ENCODE measurements at places on chromosomes 3 and 15.
A peak's percentile ranks its signal among the peaks of the same experiment; 100 is the strongest.

GRCh38 chr3:179796421-179796820, 143.6 kb downstream of the USP13 start:
- no peak for DNase-seq

DNA sequence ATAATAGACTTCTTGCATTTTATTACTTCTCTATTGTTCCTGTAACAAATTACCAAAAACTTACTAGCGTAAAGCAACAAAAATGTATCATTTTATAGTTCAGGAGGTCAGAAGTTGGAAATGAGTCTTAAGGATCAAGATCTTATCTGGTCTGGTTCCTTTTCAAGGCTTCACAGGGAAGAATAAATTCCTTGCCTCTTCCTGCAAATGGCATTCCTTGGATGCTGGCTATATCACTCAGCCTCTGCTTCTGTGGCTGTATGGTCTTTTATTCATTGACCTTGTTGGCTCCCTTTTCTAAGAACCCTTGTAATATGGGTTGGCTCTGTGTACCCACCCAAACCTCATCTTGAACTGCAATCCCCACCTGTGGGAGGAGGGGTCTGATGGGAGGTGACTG, 478.4 kb upstream of the THBS1 start:
- no peak for DNase-seq

- DNase-seq: no peak
Observed at GRCh38 chr3:172203522-172204258, 164.3 kb downstream of the FNDC3B start.

GRCh38 chr15:48963524-48964113, at the start of gene SHC4:
Gene SHC4 (minus strand): TSS chr15:48963919. CDS start chr15:48963015, 904 bp downstream.
- DNase-seq: no peak

DNA sequence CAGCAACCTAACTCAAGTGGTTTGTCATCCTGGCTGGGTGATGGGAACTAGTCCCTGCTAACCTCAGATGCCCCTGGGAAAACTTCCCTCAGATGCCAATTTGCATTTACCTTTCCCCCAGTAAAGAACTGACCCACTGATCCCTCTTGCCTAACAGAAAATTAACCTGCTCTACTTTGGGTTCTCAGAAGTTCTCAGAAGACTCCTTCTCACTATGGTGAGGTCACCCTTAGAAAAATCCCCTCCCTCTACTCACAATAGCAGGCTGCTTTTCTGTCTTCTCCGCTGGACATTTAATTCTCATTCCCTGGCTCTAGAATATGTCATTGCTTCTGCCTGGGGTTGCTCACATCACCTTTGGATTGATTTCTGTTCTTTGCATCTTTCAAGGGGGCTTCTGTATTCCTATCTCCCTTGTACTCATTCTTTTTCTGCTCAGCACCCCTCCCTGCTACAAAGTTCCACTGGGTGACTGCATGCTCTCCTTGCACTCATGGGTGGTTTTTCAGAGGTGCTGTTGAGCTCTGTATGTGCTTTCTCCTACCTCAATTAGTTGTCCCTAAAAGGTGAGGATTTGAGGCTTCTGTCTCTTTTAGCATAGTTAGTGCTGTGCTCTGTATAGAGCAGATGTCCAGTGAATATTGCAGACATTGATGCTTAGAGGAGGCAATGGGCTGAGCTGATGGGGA, 869 bp downstream of the PLA1A start:
- peak; percentile 87 for DNase-seq

DNA sequence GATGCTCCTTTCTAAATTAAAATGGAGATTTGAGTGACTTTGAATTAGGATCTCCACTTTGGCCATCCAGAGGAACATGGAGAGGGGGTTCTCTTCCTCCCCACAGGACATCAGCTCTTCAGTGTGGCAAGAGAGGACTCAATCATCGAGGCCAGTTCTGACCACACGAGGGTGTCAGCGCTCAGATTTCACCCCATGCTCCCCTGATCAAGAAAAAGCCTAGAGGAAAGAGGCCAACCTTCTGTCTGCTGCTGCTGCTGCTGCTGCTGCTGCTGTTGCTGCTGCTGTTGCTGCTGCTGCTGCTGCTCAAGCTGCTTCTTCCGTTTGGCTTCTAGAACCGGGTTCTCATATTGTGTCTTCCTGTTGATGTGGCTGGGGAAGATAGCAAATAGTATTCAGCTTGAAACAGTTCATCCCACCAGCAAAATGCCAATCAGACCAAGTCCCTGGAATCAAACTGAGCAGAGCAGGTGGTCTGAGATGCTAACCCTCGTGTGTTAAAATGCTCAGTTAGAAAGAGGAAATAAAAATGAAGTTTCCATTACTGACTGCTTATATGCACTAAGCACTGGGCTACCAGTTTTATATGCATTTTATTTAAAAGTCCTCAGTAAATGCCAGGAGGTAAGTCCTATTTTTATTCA, 599.0 kb downstream of the MAGI1 start:
- DNase-seq: no peak

Measured in GM12878 (cell line).